Stimulated activated CD4-positive, alpha-beta T cell treated with anti-CD3 and anti-CD28 coated beads, Interleukin-1b, Interleukin-23, amount 100 ng/mL, for 24 hours (primary cell): ENCODE measurements at places on chromosomes 2 and 18.

DNA sequence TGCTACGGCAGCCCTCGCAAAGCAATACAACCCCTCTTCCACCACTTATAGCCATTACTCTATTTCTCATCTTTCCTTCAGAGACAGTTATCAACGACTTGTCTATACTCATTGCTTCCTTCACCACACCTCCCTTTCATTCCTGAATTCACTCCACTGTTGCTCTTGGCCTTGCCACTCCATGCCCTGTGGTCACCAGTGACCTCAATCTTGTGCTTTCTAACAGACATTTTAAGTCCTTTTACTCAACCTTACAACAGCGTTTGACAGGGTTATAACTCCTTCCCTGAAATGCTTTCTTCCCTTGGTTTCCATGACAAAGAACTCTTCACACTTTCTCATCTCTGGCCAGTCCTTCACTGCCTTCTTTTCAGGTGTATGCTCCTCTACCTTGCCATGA lies 90.6 kb upstream of the CCDC141 start:
- no peak for DNase-seq

DNA sequence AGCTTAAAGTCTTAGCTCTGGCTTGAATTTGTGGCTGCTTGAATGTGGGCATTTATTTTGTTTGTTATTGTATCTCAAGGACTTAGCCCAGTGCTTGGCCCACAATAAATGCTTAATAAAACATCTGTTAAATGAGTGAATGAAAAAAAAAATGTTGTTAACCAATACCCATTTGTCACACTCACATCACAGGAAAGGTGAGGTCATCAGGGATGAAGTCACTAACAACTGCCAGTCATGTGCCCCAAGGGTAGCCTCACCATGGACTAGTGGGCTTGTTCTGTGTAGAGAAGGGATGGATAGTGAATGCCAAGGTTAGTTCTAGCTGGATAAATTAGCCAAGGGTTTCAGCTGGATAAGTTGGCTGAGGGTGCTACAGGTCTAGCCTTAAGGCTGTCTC lies 3.0 kb downstream of the NRBP1 start:
- DNase-seq: no peak

DNA sequence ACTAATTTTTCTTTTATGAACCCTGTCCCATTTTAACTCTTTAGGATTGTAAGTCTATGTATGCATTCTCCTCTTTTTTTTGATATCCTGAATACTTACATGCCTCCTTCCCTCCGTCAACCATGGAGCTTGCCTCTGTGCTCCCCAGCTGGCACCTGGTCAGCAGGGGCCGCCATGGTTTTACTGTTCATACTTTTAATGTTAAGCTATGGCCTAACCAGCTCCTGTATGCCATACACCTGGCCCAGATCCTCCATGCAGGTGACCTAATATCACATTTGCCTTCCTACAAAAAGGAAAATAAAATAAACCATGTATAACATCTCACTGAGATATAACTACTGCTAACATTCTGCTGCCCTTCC lies 283.1 kb upstream of the TRIB2 start:
- no peak for DNase-seq

DNA sequence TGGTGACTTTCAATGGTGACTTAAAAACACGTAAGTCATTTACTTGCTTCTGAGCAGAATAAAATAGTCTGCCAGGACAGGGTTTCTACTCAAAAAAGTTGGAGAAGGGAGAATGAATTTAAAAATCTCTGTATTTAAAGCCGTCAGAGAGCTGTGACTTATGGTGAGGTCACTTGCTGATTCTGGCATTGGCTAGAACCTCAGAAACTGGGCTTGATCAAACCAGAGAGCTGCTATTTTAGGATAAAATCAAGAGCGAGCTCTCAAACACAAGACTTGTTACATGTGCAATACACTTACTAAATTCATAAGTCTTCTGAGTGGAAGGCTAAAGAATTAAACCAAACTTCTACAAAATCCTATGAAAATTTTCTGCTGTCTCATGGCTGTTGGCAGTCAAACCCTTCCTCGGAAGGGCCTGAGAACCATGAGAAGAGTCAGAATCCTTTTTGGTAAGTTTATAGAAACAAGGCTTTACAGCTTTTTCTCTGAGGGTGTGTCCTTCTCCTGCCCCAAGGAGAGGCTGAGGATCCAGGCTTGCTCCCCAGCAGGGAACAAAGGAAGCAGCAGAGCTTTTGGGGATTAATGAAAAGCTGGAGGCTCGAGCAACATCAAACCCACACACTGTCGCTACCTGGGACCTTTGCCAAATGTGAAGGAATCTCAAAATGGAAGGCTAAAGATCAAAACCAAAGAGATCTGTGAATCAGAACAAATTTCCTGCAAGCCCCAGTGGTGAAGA lies 816.4 kb downstream of the SOCS6 start:
- DNase-seq: no peak

DNA sequence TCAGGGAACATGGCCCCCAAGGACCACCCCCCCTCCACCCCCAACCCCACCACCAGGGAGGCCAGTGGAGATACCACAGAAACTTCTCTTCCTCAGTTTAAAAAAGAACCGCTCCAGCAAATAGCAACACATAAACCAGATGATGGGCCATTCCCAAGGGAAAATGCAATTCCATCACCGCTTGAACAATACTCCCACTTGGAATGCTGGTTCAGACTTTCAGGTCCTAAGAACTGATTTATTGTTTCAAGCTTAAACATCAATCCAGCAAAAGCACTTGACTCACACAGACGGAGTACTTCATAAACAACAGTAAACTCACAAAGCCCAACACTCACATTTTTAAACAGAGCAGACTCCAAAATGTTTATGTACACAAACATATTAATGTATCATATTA lies 6.9 kb downstream of the HDAC4 start:
- no peak for DNase-seq

- DNase-seq: no peak
Observed at GRCh38 chr2:9982248-9982647, 30.8 kb downstream of the GRHL1 start.

DNA sequence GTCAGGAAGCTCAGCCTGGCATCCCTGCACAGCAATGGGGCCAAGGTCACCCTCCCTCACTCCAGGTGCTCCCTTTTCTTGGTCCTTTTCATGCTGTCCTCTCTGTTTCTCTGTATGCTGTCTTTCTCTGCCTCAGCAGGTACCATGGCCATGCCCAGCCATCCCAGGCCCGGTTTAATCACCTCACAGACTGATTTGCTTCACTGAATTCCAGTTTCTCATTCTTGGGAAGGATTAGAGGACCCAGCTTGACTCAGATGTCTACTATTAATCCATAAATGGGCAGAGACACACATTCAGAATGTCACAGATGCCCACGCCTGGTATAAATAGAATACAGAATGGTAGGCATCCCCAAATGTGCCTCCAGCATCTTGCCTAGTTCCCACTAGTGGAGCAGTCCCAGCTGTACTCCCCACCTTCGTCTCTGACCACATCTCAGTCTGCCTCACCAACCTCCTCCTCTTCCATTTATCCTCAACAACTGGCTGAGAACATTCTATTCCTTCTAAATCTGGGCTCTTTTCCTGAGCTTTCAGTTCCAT lies 14.2 kb upstream of the L3MBTL4 start:
- DNase-seq: no peak

GRCh38 chr2:69709290-69709689 lies 32.6 kb upstream of the ANXA4 start:
- DNase-seq: no peak

- no peak for DNase-seq
Observed at GRCh38 chr2:156320486-156321098, 11.9 kb downstream of the NR4A2 start.

- no peak for DNase-seq
Observed at GRCh38 chr2:176260689-176261088, 8.6 kb upstream of the MTX2 start.
